CD4-positive, alpha-beta T cell treated with Interleukin-10 for 1 hour (primary cell): ENCODE measurements at places on chromosomes 12 and 14.
A peak's percentile ranks its signal among the peaks of the same experiment; 100 is the strongest.

DNA sequence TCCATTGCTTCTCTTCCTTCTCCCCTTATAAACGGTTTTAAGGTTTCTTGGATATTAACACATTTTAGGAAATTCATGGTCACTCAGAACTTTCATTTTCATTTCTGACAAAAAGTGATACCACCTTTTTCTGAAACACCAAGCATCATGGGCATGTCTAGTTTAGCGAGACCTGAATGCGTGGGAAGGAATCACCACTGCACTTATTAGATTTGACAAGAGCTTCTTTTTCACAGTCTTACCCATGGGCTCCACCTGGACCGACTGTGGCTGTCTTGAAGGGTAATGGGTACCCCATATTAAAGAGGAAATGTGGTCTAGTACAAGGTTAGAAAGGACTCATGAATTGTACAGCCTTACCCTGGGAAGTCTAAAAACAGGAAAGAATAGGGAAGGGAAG lies 95.4 kb downstream of the KCNK10 start:
- no peak for DNase-seq

DNA sequence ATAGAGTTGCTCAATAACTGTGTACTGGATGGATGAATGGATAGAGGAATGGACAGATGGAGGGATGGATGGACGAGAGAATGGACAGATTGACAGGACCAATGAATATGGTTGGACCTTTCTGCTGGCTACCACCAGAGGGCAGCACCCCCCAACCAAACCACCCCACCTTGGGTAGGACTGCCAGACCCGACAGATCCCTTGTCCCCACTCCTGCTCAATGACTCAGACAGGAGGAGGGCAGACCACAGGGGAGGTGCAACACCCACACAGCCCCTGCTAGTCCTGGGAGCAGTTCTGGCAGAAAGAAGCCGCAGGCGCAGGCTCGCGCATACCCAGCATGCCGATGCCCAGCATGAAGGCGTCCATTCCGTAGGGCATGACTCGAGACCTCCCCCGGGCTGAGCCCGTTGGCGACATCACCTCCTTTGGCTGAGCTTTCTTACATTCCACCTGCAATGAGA lies 12.4 kb downstream of the MSI1 start:
- peak; percentile 72 for DNase-seq

GRCh38 chr12:49501895-49502294 lies 36.9 kb upstream of the KCNH3 start:
- no peak for DNase-seq

- peak; percentile 5 for DNase-seq
Observed at GRCh38 chr14:89240414-89240813, 176.6 kb downstream of the FOXN3 start.

DNA sequence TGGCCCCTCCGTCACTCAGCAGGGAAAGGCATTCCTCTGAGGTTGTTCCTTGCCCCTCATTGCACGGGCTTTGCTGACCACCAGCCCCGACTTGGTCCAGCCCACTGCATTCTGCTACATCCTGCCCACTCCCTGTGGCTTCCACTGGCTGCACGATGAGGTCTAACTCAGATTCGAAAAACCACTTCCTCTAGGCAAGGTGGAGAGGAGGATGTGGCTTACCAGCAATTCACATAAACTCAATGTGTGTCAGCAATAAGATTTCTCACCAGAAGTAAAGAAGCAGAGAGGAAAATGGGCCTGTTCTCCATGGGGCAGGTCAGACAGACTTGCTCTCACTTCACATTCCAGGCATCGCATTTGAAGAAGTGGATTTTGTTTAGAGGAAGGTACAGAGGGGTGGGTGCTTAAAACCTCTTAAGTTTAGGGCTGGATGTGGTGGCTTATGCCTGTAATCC lies 14.7 kb downstream of the GPR68 start:
- DNase-seq, result peak; percentile 83

GRCh38 chr12:93624595-93625294 lies 52.3 kb downstream of the SOCS2 start:
- no peak for DNase-seq
